Central memory CD4-positive, alpha-beta T cell (primary cell): ENCODE measurements at places on chromosomes 3 and 15.

GRCh38 chr3:107425033-107425432 lies 47.8 kb downstream of the CCDC54 start:
- no peak for DNase-seq

DNA sequence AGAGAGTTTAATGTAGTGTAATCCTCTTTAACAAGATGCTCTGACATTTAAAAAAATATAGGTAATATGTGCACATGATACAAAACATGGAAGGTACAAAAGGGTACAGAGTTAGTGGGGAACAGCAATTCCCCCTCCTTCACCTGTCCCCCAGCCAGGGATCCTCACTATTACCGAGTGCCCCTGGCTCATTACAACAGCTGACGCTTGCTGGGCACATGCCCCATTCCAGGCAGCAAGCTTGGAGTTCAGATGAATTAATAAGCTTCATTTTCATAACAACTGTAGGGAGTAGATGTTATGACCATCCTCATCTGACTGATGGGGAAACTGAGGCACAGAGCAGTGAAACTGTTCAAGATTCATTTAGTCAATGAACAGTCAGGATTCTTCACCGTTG lies 41.2 kb downstream of the PCSK6 start:
- DNase-seq = no peak

GRCh38 chr3:178342111-178342510 lies 194.1 kb upstream of the KCNMB2 start:
- no peak for DNase-seq

- DNase-seq = no peak
Measured at GRCh38 chr3:175489406-175489805, 630.3 kb downstream of the NAALADL2 start.

DNA sequence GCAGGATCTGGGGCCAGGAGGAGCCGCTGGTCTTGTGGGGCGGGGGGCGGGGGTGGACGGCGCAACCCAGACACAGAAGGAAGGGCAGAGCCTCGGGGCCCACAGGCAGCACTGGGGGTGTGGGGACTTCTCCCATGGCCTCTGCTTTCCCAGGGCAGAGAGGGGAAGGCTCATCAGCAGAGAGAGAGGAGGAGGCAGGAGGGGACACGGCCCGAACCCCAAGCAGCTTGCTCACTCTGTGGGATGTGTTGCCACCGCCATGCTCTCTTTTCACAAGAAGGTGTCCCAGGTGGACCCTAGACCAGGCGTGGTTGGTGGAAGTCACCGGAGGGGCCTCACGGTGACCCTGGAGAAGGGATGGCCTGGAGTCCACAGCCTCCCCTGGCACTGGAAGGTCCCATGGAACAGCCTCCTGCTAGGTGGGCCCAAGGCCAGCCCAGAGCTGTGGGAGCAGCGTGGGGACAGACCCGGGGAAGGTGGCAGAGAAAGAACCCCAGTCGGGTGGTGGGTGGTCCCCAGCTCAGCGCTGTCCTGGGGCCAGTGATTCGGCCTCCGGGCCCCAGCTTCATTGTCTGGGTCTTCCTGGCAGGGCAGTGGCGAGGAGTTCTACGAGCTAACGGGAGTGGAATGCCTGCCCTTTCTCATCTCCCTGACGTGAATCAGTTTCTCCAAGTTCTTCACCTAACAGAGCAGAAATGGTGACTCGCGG lies 46.8 kb upstream of the PCSK6 start:
- no peak for DNase-seq

DNA sequence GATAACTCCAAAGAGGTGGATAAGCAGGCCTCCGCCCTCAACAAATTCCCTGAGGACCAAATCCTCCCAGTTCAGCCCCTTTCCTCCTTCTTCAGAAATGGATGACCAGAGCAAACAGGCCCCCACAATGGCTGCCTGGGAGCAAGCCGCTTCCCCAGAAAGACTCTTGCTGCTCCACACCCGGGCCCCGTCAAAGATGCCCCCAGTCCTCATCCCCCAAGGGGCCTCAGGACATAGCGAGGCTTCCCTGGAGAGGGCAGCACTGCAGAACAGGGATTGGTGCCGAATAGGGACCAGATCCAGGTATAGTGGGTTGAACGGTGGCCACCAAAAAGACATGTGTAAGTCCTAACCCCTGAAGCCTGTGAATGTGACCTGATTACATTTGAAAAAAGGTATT lies 502.3 kb downstream of the SHQ1 start:
- no peak for DNase-seq

GRCh38 chr3:12752809-12753208 lies 6.2 kb downstream of the TMEM40 start:
- DNase-seq = no peak

DNA sequence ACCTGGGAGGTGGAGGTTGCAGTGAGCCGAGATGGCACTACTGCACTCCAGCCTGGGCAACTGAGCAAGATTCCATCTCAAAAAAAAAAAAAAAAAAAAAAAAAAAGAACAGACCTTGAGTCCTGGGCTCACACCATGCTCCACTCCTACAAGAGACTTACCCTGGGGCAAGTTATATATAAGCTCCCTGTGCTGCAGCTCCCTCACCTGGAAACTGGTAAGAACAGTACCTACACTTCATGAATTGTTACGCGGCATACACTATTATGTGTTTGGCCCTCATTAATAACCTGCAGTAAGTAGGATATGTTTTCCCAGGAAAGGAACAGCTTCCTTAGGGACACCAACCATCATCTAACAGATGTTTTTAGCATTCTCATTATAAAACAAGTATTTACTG lies 119.6 kb downstream of the FMN1 start:
- no peak for DNase-seq

DNA sequence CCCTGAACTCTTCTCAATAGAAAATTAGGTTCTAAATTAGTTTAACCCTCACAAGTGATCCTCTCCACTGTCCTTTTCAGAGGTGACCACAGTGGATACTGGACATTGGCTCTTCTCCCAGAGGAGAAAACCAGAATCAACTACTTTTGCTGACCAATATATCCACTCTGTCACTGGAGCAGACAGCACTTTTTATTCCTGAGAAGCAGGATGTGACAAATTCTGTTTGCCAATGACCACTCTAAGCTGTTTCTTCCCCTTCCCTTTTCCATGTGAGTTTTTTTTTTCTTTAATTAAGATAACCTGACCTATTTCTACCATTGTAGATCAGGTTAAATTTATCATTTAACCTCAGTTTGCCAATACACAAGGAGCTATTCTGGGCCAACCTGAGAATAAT lies 79.7 kb upstream of the ZNF280D start:
- DNase-seq = no peak

GRCh38 chr3:22937536-22937935 lies 265.6 kb upstream of the UBE2E2 start:
- DNase-seq = no peak

DNA sequence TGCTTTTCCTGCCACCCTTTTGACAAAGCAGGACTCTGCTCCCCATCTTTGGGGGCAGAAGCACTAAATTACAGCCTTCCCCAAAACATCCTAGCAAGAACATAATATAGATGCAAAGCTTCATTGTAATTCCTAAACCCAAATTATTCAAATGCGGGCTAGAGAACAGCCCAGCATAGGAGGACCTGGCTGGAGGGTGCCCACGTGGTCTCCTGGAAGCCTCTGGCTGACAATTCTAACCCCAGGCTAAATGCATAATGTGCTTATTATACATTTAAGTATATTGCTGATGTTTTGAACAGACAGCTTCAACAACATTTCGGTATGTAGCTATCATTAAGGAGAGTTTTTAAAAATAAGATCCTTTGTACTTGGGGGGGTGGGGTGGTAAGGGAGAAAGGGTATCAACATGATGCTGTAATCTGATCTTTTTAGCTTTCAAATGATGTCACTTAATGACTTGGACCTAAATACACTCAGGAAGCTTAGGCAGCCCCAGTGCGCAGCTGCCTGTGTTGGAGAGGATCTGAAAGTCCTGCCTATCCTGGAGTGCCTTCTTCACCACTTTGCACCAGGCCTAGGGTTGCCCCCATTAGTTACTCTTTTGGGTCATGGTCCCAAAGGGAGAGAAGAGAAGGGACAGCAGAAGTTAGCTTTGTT lies 57.2 kb upstream of the USP3 start:
- no peak for DNase-seq

GRCh38 chr15:69451951-69452691 lies 497 bp upstream of the RPLP1 start:
- no peak for DNase-seq

DNA sequence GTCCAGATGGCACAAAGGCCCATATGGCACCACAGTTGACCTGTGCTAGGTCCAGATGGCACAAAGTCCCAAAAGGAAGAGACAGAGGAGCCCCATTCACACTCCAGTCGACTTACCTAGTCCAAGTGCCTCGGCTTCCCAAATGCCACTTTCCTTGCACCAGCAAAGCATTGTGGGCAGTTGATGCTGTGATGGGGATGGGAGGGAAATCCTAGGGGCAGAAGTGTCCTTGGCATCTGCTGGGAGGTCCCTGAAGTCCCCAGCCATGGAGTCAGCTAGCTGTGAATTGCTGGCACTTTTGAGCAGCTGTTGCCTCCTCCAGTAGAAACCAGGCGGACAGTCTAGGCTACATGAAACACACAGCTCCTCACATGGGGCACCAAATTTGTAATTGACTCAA lies 60.3 kb upstream of the SIAH2 start:
- no peak for DNase-seq

DNA sequence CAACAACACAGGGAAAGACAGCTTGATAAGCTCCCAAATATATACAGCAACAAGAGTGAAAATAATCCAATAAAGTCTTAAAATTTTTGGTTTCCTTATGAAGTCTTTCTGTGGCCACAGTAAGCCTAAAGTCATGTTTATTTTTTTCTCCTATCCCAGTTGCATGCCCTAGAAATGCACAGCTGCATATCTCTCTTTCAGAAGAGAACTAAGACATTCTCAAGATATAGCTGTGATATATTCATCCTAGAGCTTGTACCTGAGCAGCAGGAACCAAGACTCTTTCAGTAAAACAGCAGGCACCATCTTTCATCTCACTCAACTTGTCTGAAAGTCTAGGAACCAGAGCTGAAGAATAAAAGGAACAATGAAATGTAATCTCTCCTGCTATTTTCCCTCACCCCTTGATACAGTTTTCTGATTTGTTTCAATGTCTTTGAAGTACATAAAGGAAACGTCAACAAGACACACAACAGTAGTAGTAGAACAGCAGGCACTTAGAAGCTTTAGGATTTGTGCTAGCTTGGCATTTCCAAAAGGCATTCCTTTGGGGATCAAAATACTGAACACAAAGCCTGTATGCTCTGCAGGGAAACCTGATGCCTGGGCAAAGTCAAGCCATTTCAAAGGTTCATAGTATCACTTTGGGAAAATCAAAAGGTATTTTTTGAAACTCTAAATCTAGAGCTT lies 536.8 kb downstream of the PYDC2 start:
- DNase-seq = no peak

DNA sequence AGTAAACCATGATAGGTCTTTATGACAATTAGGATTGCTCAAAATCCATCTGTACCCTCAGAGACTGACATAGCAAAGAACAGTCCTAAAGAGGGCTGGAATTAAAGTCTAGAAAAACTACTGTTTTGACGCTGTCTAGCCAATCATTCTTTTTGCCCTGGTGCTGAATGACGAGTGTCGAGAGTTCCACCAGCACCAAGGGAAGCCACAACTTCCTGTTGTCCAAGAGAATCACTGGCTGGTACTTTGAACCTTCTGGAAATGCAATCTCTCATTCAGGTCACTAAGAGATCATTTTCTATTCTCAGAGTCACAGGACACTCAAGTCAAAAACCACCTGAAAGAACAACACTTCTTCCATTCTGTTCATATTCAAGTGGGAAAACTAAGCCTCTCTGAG lies 37.7 kb downstream of the FBN1 start:
- DNase-seq = no peak

GRCh38 chr3:101720851-101721840 lies 3.3 kb upstream of the CEP97 start:
- DNase-seq = no peak

DNA sequence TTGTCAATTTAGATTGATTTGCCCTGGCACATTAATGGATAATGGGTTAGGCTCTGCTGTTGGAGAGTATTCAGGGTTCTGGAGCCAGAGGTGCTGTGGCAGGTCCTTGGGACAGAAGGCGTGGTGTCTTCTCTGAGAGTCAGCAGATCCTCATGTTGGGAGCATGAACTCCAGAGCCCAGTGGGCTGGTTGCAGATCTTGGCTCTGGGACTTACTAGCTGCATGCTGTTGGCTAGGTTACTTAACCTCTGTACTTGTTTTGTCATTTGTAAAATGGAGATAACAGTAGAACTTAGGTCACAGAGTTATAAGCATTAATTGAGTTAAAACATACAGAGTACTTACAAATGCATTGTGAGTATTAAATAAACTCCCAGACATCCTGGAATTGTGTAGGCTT lies 77.6 kb downstream of the CCK start:
- DNase-seq = no peak
